Endothelial cell (in vitro differentiated cells): ENCODE measurements at places on chromosomes 2 and 18. TPM values are rescaled to one million over a fixed set of nuclear protein-coding genes. Genes with fewer than 3 reads are reported as not detected.

GRCh38 chr18:62715436-62715758 lies at the start of gene PHLPP1:
PHLPP1 (plus strand) TSS chr18:62715541; CDS start chr18:62715684, 143 bp downstream.
- DNase-seq: no peak

The SNORC gene
- total RNA-seq: 5.6 TPM

- DNase-seq: peak; percentile 63
Observed at GRCh38 chr2:102449370-102449974, 23.6 kb upstream of the SLC9A4 start.

- no peak for DNase-seq
Observed at GRCh38 chr2:105455488-105456003, 56.7 kb upstream of the FHL2 start.

GRCh38 chr2:47640356-47640755 lies 142.6 kb upstream of the MSH6 start:
- no peak for DNase-seq

DNA sequence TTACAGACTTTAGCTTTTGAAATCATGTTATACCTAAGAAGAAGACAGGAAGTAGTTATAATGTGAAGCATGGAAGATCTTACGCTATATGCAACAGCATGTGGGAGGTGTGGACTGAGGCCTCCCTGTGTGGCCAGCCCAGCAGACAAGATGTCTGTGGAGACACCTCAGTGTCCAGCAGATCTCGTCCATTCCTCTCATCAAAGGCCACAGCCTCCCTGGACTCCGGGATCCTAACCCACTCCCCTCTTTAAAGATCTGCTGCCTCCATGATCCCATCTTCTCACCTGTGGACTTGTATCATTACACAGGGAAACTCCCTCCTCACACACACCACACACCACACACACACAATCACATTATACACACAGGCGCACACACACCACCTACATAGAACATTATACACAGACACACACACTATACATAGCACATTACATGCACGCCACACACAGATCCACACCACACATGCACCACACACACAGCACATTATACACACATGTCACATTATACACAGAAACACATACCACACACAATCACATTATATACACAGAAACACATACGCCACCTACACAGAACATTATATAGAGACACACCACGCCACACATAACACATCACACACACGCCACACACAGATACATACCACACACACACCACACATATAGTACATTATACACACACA lies 89.5 kb downstream of the PXDN start:
- no peak for DNase-seq

GRCh38 chr2:149314687-149315086 lies 15.7 kb upstream of the LYPD6 start:
- DNase-seq: no peak

DNA sequence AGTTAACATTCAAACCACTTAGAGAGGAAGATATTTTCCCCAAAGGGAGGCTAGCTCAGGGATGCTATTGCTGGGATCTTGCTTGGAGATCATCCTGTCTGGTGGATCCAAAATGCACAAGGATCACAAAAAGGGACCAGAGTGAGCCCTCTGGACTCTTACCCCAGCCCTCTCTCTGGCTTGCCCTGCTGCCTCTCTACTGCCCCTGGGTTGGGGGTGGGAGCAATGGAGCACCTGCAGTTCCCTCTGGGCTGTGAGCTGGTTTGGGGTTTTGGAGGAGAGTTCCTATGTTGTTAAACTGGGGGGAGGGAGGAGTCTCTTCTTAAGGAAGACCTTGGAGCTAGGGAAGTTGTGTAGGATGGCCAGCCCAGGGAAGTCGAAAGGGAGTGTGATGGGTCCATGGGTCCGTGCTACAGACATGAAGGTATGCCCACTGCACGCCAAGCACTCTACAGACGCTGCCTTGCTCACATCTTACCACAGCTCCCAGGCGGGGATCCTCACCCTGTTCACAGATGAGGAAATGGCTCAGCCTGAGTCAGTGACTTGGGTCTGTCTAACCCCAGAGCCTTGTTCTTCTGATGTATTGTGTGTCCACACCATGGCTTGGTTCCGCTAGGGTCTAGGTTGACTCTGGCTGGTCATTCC lies 3.8 kb downstream of the LBH start:
- no peak for DNase-seq

- no peak for DNase-seq
Observed at GRCh38 chr18:63132819-63133200, 186.8 kb downstream of the BCL2 start.

DNA sequence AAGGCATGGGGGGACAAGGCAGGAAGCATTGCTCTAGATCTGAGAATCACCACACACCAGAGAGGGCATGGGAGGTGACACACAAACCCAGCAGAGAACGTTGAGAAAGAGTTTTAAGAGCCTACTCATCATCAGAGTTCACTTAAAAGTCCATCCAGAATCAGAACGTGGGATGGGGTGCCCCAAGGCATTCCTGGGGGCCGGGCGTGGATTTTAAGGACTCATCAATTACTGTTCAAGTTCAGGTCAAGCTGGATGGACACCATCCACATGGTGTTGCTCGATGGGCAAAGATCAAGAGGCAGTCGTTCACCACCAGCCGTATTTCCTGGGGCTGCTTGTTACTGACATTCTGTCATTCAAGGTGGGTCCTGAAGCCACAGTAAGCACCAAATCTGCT lies 34.9 kb downstream of the BCL11A start:
- no peak for DNase-seq

GRCh38 chr2:100262046-100262445 lies 60.3 kb downstream of the LONRF2 start:
- DNase-seq: no peak

GRCh38 chr2:231467613-231468530 lies 3.6 kb upstream of the NCL start:
- DNase-seq: no peak

The SAG gene
- not detected for total RNA-seq

DNA sequence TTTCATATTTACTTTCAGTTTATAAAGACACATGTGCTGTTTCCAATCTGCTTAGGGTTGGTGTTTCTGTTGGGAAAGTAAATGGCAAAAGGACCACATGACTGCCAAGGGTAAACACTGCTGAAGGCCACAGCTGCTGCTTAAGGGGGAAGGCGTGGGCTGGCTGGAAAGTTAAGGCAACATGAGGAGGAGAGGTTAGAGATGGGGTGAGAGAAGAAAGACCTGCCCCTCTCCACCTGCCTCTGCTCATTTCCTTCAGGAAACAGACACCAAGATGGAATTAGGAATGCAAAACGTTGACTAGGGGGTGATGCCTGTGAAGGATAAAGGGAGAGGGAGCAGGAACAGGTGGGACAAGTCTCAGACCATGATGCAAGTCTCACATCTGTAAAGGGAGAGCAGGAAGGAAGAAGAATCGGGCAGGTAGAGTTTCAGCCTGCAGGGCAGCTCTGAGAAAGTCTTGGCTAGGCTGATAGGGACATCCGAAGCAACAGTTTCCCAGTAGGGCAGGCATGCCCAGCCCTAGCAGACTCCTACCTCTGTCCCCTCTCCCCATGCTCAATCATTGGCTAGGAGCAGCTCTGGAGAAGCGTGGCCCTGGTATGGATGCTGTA lies 86.0 kb downstream of the CDC42EP3 start:
- no peak for DNase-seq

The ELOA2 gene
- not detected for total RNA-seq

DNA sequence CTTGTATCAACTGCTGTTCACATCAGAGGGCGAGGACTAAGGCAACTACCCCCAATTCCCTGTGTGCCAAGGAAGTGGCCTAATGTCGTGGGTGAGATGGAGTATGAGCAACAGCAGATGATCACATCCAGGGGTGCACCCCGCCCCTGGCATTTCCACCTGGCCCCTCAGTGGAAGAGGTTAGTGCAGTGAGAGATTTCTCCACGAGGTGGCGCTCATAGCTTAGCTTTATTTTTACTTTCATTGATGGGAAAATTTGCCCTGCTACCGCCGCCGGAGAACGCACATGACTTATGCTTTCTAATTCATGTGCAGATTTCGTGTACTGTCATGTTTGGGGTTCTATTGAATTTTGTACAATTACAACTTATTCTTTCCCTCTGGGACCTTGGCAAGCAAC lies 470.6 kb upstream of the MEX3C start:
- peak; percentile 73 for DNase-seq

GRCh38 chr2:18178736-18179349 lies 300.4 kb downstream of the KCNS3 start:
- peak; percentile 68 for DNase-seq

DNA sequence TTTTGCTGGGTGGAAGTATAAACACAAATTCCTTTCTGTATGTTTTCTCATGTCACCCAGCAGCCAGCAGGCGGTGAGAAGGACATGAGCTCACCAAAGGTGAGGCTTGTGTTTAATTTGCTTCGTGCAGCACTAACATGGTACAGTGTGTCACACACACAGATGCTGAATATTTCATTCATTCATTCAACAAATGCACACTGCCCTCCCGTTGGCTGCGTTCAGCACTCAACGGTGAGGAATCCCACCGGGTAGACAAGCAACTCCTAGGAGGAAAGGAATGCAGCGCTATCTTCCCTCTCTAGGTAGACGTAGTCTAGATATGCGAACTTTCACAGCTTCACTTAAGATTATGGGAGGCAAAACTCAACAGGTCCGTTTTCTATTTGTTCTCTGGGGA lies 85.1 kb downstream of the LONRF2 start:
- no peak for DNase-seq

- DNase-seq: no peak
Observed at GRCh38 chr2:48483506-48483905, 46.4 kb upstream of the STON1 start.

The TNFAIP6 gene
- not detected for total RNA-seq

- DNase-seq: no peak
Observed at GRCh38 chr2:22420076-22420475, 964.9 kb upstream of the KLHL29 start.

DNA sequence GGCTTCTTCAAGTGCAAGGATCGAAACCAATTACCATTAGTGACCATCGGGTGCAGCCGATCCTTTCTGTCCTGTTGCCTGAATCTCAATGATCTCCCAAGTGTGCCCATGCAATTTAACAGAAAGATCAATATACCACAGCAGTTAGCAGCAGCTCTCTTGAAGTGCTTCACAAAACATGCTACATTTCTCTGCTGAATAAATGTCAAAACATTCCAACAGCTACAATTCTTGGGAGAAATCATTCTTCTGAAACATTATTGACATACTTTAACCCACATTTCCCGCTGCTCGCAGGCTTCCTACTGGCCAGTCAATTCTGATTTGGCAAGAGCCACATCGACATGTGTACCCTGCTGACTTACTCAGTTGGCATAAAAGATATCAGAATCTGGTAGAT lies 907.7 kb downstream of the TMEM182 start:
- no peak for DNase-seq

DNA sequence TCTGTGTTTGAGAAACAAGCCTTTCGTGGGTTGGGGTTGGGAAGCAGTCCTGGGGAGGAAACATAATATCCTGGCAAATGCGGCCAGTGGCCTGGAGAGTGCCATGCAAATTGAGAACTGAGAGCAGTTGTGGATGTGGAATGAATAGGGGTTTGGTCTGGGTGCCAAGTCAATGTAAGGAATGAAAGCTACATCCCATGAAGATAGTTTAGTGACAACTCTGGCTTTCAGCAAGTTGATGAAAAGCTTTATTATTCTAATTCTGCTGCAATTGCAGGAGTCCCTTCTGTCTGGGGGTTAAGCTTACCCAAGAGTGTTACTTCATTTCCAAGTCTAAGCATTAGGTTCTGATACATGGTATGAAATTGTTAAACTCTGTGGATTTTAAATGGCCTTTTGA lies 771.6 kb downstream of the DPP10 start:
- no peak for DNase-seq

GRCh38 chr2:234793212-234793785 lies 158.5 kb upstream of the SH3BP4 start:
- DNase-seq: no peak

The HOXD13 gene
- not detected for total RNA-seq

The RGPD3 gene
- 0.15 TPM for total RNA-seq

- no peak for DNase-seq
Observed at GRCh38 chr2:178219247-178219646, 24.9 kb downstream of the OSBPL6 start.

The VIT gene
- total RNA-seq: 3.6 TPM

GRCh38 chr2:239017491-239018098 lies 169.7 kb downstream of the TWIST2 start:
- no peak for DNase-seq

GRCh38 chr18:3645384-3646156 lies 195.6 kb downstream of the TGIF1 start:
- DNase-seq: no peak

DNA sequence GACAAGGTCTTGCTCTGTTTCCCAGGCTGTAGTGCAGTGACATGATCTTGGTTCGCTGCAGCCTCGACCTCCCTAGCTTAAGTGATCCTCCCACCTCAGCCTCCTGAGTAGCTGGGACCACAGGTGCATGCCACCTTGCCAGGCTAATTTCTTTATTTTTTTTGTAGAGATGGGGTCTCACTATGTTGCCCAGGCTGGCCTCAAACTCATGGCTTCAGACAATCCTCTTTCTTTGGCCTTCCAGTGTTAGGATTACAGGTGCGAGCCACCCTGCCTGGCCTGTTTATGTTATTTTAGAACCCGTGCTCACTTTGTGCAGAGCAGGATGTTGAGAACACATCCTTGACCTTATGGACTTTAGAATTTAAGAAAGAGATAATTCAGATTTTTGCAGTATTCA lies 17.4 kb downstream of the FAM117B start:
- DNase-seq: no peak

GRCh38 chr18:62288665-62289008 lies 36.5 kb upstream of the TNFRSF11A start:
- DNase-seq: no peak

The NT5DC4 gene
- total RNA-seq: not detected
